ENCODE measurements at places on chromosomes 6 and 20.

- no peak for DNase-seq
These were observed 52.4 kb downstream of the SLC22A1 start for GRCh38 chr6:160173806-160174527.

GRCh38 chr6:10733151-10733715 lies 10.4 kb downstream of the TMEM14C start:
- DNase-seq = no peak

- DNase-seq = no peak
These were observed 5.2 kb downstream of the EBF4 start for GRCh38 chr20:2697768-2698167.

DNA sequence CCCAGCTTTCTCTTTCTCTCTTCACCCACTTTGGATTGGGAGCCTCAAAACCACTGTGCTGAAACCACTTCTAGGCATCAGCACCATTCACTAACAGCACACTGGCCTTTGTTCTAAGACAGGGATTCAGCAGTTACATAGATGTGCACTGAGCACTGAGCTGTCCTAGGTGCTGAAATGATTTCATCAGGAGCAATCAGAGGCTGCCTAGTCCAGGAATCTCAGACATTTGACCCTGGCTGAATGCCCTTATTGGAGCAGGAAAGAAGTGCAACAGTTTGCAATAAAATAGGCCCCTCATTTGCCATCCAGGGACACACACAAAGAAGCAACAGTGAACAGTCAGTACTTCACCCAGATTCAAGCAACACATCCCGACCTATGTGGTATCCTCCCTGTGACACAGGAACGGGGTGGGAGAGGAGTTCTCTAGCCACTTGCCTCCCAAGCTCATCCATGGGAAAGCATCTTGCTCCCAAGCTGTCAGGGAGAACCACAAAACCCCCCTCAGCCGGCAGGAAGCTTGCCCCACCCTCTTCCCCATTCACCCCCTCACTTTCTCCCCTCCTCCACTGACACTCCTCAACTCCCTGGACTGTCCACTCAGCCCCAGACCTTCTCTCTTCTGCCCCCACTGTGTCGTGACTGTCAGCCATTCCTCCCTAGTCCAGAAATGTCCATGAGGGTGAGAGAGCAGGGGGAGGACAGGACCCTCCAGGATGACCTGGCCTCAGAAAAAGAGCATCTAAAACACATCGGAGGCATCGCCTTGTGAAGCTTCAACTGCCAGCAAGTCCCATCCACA lies 304.4 kb downstream of the PREX1 start:
- no peak for DNase-seq

GRCh38 chr6:91173186-91173585 lies 586.3 kb upstream of the MAP3K7 start:
- DNase-seq = no peak

DNA sequence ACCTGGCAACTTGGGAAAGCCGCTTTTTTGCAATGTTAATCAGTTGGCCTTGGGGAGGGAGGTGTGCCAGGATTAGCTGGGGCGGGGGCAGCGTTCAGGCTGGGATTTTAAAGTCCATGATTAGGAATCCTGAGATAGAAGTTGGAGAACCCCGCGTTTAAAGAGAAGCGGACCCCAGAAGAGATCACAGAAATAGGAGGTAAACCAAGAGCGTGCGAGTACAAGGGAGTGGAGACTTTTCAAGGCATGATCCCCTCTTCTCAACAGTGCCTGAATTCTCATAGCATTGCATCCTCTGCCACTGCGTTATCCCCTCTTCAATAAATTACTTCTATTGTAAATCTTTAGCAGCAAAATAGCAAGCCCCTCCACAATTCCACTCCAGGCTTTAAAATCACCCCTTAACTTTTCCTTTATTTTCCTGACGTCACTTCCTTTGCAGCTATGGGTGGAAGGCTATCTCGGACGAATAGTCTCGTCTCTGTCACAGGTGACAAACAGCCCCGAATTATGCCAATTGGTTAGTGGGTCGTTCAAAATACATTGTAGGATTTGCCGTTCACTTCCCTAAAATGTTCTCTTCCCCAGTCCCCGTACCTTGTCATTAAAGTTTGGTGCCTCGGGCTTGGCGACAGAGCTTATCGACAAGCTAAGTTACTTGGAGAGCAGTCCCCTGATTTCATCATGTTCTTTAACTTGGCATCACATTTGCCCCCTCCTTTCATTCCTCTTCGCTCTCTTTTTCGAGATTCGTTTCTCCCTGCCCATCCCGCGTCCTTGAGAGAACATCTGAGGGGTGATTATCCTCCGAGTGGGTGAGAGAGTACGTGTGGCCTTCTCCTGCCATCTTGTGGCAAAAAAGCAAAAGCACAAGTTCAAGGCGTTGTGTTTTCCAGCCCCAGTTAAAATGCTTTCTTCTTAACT lies 17.1 kb downstream of the OR2B2 start:
- peak; percentile 91 for DNase-seq

- peak; percentile 66 for DNase-seq
These were observed 66.9 kb downstream of the FAXC start for GRCh38 chr6:99282479-99283062.

DNA sequence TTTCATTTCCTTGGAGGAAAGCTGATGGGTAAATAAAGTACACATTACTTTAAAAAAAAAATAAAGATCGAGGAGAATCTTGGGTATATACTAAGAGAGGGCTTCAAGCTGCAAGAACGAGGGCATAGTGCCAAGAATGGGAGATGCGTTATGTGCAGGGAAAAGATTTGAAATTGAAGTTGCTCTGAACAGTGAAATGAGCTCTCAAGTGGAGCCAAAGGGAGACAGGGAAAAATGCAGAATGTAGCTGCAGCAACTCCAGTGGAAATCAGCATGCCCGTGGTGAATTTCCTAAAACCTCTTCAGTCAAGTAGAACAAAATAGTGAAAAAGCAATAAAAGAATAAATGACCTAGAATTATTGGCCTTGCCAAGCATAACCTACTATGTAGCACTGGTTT lies 11.4 kb upstream of the COL9A1 start:
- DNase-seq = peak; percentile 10

- no peak for DNase-seq
These were observed 829.3 kb upstream of the FLRT3 start for GRCh38 chr20:15166744-15167143.

- DNase-seq = no peak
These were observed at the start of gene CLIC5 for GRCh38 chr6:46015119-46015968. Gene CLIC5 (minus strand): TSS chr6:46015860. CDS start chr6:46015542, 318 bp downstream.

- DNase-seq = no peak
These were observed 68.2 kb downstream of the PHACTR3 start for GRCh38 chr20:59672576-59672975.

DNA sequence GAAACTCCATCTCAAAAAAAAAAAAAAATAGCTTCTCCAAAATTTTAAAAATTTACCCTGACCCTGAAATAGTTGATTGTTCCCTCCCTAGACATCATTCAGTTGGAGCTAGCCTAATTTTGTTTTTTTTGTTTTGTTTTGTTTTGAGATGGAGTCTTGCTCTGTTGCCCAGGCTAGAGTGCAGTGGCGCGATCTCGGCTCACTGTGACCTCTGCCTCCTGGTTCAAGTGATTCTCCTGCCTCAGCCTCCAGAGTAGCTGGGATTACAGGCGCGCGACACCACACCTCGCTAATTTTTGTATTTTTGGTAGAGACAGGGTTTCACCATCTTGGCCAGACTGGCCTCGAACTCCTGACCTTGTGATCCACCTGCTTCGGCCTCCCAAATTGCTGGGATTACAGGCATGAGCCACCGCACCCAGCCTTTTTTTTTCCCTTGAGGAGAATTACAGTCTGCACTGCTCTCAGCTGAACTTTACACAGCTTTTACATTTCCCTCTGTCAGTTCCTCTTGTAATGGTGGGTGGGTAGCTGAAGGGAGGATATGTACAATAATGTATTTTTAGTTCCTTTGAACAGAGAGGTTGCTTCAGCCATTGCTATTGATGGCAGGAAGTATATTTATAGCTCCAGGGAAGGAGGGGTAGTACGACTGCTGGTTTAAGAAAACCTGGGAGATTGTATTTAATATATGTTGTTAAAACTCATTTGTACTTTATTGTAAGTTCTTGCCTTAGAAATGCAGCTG lies 27.7 kb downstream of the PTPRA start:
- DNase-seq = no peak

- DNase-seq = peak; percentile 58
These were observed 8.8 kb upstream of the RSPH3 start for GRCh38 chr6:159008656-159009288.

DNA sequence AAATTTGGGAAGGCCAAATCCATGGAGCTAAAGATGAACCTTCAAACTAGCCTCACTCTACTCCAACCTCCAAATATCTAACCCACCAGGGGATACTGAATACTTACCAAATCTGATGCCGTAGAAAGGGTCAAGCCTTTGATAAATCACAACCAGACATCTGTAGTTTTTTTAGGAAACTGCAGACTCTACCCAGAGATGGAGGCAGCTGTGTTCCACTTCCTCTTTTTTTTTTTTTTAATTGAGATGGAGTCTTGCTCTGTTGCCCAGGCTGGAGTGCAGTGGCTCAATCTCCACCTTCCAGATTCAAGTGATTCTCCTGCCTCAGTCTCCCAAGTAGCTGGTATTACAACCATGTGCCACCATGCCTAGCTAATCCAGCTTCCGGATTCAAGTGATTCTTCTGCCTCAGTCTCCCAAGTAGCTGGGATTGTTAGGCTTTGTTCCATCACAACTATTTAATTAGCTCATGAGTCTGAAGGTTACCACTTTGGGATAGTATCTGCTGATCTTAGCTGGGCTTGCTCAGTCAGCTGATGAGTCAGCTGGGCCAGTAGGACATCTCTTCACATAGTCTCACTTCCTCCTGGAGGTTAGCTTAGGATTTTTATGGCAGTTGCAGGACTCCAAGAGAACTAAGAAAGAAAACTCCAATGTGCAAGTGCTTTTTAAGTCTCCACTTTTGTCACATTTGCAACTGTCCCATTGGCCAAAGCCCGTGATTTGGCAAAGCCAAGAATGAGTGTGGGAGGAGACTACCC lies 13.3 kb downstream of the FRK start:
- no peak for DNase-seq

GRCh38 chr6:97282238-97282725 lies 734 bp downstream of the MMS22L start:
- DNase-seq = peak; percentile 5

- no peak for DNase-seq
These were observed 554.7 kb upstream of the SLC35B3 start for GRCh38 chr6:8990075-8990474.

GRCh38 chr6:42030585-42031506 lies 19.5 kb upstream of the TAF8 start:
- no peak for DNase-seq

DNA sequence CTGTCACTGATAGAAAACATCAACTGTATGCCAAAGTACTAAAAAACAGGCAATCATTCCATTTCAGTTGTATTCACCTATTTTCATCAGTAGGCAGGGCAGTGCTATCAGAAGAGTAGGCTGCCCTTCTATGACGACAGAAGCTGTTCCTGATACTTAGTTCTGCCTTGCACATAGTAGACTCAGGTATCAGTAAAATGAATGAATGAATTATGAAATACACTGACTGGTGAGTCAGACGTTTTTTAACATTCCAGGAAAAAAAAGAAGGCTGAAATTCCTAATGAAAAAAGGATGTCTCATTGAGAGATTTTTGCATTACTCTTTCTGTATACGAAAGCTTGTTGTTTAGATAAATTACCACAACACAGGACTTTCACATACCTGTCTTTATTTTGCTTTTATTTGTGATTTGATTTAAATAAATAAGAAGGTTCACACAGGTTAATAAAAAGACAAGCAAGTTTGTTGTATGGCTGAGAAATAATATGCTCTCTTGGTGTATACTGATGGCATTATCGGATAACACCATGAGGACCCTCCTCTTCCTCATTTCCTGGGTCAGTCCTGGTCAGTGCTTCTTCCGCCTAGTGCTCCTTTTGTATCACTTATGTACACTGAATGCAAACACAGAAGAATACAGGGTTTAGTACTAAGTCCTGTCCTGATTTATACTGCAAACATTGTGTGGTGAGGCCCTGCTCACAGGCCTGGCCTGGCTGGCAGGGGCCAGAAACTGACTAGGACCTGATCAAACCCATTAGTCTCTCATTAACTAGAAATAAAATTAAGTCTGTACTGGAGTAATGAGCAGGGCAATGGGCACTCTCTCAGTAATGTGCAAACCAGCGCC lies 39.4 kb upstream of the SPDEF start:
- no peak for DNase-seq

GRCh38 chr20:3697588-3698305 lies 14.7 kb downstream of the SIGLEC1 start:
- DNase-seq = no peak

- DNase-seq = no peak
These were observed 18.2 kb downstream of the AKAP12 start for GRCh38 chr6:151257985-151258445.

DNA sequence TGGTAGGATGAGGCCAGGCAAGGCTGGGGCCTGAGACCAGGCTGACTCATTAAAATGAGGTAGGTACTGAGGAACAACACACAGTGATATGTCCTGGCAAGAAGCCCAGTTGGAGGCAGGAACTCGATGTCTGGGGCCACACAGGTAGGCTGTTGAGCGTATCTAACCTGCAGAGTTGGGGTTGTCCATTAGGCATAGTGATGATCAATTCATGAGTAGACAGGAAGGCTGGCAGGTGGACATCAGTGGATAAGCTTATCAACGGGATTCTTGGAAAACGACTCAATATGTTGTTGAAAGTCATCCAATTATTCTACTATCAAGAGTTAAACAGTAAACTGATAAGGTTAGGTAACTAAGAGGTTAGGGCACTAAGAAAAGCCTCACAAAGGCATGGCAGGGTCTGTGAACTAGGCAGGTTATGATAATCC lies 193.2 kb upstream of the COL21A1 start:
- DNase-seq = no peak

- peak; percentile 25 for DNase-seq
These were observed 530.4 kb downstream of the QKI start for GRCh38 chr6:163944897-163945296.

DNA sequence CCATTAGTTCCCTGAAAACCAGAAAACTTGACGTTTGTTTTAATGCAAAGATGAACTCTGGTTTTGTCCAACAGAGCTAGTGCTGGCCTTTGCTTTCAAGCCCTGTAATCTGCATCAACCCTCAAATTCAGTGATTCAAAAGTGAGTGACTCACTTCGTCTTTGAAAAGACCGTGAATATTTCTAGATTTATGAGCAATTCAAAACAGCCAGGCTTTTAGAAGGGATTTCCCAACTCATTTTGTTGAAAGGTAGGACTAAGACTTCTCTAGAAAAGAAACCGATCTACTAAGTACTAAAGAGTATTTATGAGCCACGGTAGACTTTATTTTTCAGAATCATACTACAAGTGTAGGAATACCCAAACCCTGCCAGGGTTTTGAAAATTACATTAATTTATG lies 121.5 kb downstream of the UST start:
- DNase-seq = no peak

- peak; percentile 10 for DNase-seq
These were observed 17.2 kb upstream of the MAP3K4 start for GRCh38 chr6:160974304-160974771.
